ENCODE measurements at places on chromosomes 2 and 18.

- DNase-seq: no peak
Measured at GRCh38 chr2:161974461-161974860, 99.6 kb downstream of the DPP4 start.

GRCh38 chr2:85175369-85176299 lies 42.4 kb downstream of the TCF7L1 start:
- no peak for DNase-seq

DNA sequence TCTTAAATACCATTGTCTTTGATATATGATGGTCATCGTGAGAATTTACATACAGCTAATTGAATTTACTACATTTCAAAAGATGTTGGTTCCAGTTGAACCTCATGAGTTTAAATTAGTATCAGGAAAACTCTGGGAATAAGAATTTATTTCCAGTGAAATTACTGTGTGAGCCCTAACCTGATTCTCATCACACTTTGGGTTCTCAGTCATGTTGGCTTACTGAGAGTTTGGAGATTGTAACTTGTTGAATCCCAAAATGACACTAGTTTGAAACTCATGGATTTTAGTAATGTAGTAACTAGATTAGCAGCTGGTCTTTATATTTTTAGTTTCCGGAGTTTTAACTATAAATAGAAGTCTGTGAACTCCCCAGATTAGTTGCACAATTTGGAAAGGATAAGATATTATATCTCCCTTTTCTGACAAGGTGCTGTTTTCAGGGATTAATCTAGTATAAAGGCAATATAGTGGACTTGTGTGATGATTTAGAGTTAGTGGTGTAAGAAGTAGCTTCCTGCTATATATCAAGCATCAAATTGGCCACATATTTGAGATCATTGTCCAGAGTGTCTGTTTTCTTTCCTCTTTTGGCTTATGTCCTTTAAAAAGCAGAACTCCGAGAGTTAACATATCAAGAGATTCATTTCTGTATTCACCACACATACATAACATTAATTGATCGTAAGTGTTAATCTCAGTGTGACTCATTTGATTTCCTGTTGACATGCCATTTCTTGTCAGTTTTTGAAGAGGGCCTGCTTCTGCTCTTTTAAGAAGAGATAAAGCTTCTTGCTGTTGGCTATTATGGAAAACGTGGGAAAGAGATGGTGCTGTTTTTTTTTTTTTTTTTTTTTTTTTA lies 15.7 kb downstream of the NDUFV2 start:
- no peak for DNase-seq

DNA sequence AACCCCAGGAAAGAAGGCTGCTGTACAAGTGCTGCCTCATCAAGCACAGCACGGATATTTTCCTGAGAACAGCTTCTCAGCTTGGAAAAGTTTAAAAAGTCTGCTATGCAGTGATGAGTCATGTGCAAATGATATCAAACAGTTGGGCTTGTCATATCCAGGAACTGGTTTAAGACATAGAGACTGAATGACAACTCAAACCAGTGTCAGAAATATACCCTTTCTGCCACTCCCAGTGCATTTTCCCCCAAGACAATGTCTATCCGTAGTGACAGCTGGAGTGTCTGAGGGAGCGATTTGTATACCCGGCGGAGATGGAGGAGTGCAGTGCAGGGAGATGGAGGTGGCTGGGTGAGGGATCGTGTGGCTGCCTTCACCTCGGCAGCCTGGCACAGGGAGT lies 28.2 kb downstream of the SOX11 start:
- peak; percentile 13 for DNase-seq

GRCh38 chr2:44946372-44947027 lies 5.0 kb downstream of the SIX3 start:
- no peak for DNase-seq

GRCh38 chr2:161576421-161576820 lies 47.8 kb upstream of the SLC4A10 start:
- no peak for DNase-seq

DNA sequence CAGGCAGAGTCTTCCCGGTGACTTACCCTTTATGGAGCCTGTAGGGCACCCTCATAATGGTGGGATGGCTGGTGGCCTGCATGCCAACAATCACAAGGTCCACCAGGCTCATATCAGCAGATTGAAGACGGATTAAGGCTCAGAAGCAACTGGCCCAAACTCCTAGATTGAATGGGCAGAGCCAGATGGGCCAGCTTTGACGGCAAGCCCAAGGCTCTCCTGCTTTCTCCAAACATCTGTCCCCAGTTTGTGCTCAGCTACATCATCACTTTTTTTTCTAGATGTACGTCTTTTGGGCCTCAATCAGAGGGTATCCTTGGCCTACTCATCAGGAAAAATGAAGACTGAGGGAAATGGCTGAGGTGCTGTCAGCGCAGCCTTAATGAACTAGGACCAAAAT lies 114.6 kb downstream of the VIT start:
- no peak for DNase-seq

DNA sequence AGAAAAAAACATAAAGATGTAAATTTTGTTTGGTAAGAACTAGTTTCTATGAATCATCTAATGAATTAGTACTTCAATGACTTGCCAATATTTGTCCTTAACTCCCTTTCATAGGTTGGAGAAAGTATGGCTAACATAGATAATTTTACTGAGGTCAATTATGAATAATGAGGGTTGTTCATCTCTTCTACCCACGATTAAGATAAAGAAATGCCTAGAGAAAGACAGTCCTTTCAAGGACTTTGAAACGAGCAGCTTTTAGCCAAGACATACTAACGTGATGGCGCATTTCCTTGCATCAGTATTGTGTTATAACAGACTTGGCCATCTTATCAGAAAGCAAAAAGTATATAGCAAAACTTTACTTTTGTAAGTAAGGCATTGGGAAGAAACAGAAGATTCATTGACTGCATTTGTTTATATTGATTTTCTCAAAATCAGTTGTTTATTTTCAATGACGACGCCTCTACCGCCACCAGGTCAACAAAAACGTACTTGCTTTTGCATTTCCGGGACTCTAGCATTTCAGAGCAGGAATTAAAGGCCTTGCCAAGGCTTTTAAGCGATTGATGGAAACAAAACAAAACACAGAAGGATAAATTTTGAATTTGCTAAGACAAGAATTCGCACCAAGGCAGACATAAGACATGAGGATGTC lies 961 bp downstream of the RBM43 start:
- DNase-seq: no peak

DNA sequence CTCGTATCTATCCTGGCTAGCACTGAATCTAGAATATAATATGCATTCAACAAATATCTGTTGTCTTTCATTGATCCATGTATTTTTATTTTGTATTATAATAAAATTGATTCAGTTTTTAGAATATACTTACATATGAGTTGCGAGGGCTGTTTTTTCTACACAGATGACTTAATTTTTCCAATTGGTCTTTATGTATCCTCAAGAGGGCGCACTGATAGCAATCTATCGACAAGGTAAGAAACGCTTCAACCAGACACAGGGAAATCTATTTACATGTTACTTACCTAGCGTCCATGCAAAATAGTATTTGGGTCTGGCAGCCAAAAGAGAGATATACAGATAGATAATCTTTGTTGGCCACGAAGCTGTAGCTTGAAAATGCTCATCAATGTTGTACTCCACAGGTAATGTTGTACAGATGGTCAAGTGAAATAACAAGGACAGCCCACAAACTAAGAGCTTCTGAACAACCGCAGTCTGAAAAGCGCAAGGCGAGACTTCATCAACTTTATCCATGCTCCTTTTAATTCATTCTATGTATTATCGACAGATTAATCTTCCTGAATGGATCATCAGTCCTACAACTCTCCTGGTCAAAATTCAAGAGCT lies 35.5 kb upstream of the KIDINS220 start:
- DNase-seq: peak; percentile 34

DNA sequence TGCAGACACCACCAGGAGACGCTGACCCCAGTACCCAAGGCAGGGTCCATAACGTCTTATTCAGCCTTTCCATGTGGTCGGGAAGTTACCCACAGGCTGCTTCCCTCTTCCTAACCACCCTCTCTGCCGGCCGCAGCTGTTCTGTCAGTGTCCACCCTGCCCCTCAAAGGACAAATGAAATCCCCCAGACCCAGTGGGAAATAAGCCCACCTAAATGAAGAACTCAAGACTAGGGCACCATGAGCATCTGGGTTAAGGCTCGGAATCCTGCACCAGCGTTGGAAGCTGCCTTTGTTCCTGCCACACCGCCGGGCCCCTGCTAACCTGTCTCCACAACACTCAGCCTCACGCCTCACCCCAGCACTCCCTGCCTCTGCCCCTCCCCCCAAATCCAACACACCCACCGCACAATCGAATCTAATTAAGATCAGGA lies 21.7 kb downstream of the BCL11A start:
- no peak for DNase-seq
